Posterior vena cava (tissue), 2 donors: ENCODE measurements at places on chromosomes 11 and 22. TPM values are rescaled to one million over a fixed set of nuclear protein-coding genes. Genes with fewer than 3 reads are reported as not detected.

Gene TCN1
- total RNA-seq: not detected

Gene UNC93B1
- 28.5 TPM for total RNA-seq

Gene EFCAB6
- 2.0 TPM for total RNA-seq

Gene PIH1D2
- total RNA-seq: 0.86 TPM

Gene C11orf91
- total RNA-seq: 1.3 TPM

Gene PTPRCAP
- total RNA-seq: 2.5 TPM

Gene CCDC15
- total RNA-seq: 1.6 TPM

Gene MRGPRX3
- total RNA-seq: not detected

Gene PKNOX2
- total RNA-seq: 8.2 TPM

Gene POU2AF2
- not detected for total RNA-seq

Gene NELL1
- total RNA-seq: not detected

Gene SMC1B
- total RNA-seq: not detected

Gene SMTNL1
- not detected for total RNA-seq

Gene SUSD2
- 29.5 TPM for total RNA-seq

Gene TCN2
- 47.3 TPM for total RNA-seq

Gene OR52N4
- total RNA-seq: 0.24 TPM

Gene SYT12
- 0.67 TPM for total RNA-seq

Gene PSMC3
- total RNA-seq: 129 TPM

Gene P2RX6
- total RNA-seq: 0.19 TPM

Gene POTEH
- total RNA-seq: not detected

Gene NLRP14
- total RNA-seq: not detected

Gene KDM4D
- total RNA-seq: 0.71 TPM

Gene VSTM5
- 0.10 TPM for total RNA-seq

Gene PKDREJ
- total RNA-seq: 0.09 TPM

Gene IGSF22
- not detected for total RNA-seq

Gene MED15
- 80.5 TPM for total RNA-seq

Gene ADM
- 52.2 TPM for total RNA-seq

Gene TMEM86A
- 2.2 TPM for total RNA-seq

Gene CBLIF
- not detected for total RNA-seq

Gene CHRM1
- not detected for total RNA-seq

Gene MPPED2
- total RNA-seq: 11.1 TPM

Gene KRTAP5-11
- not detected for total RNA-seq

Gene PATE3
- not detected for total RNA-seq

Gene TRIM64C
- total RNA-seq: not detected

Gene KRTAP5-6
- total RNA-seq: not detected

Gene TESMIN
- 0.62 TPM for total RNA-seq
